ENCODE measurements at places on chromosomes 13 and 19.

GRCh38 chr19:46068345-46069258 lies 27.8 kb upstream of the IGFL4 start:
- DNase-seq = no peak

GRCh38 chr19:46608178-46608577 lies 7.0 kb downstream of the CALM3 start:
- DNase-seq = no peak

DNA sequence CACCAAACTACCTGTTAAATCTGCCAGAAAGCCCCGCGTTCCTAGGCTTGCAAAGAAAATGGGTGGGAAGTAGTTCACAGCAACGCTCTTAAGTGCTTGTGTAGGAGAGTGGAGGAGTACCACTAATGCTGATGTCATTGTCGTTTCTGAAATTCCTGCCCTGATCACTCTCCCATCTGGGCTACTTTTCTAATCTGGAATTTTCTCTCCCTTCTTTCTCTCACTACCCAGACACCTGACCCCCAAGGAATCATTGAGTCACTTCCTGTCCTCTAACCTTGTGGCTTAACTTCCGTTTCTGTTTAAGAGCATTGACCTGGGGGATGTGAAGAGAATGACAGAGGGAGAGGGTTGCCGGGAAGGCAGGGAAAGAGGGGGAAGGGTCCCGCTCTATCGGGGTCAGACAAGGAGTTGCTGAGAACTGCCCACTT lies 98.7 kb downstream of the STARD13 start:
- DNase-seq = no peak

- DNase-seq = no peak
Measured at GRCh38 chr19:34838753-34839431, 65.9 kb upstream of the ZNF599 start.

- DNase-seq = no peak
Measured at GRCh38 chr13:65719831-65720230, 1510.3 kb downstream of the PCDH9 start.

DNA sequence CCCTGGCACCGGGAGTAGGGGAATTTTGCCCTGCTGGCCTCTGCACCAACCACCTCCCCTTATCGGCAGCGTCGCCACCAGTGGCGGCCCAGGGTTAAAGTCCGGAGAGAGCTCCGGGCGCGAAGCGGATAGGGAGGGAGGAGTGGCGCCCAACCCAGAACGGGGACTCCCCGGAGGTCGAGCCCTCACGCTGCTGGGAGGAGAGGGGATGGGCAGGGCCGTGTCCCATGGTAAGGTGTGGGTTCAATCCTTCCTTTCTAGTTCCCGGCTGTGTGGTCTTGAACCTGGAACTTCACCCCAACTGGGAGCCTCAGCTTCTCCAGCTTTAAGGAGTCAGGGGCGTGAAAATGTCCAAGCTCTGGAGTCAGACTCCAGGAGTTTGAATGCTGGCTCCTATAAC lies 23.3 kb upstream of the BCL3 start:
- no peak for DNase-seq

DNA sequence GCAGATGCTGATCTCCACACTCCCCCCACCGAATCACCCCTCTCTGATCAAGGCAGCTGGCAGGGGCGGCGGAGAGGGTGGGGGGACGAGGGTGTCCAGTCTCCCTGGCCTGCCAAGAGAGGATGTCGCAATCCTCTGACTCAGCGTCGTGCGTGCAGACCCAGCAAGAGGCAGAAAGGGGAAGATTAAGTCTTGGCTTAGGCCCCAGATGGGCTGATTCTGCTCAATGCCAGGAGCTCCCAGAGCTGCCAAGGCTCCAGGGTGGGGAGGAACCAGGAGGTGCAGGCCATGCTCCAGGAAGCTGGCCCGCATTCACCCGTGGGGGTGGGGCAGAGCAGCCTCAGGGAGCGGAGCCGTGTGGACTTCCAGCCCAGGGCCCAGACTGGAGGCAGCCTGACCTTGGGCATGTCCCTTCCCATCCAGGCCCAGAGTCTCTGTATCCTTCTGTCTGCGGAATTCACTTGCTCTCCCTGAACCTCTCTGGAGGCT lies 6.6 kb upstream of the BCL3 start:
- DNase-seq = peak; percentile 7

DNA sequence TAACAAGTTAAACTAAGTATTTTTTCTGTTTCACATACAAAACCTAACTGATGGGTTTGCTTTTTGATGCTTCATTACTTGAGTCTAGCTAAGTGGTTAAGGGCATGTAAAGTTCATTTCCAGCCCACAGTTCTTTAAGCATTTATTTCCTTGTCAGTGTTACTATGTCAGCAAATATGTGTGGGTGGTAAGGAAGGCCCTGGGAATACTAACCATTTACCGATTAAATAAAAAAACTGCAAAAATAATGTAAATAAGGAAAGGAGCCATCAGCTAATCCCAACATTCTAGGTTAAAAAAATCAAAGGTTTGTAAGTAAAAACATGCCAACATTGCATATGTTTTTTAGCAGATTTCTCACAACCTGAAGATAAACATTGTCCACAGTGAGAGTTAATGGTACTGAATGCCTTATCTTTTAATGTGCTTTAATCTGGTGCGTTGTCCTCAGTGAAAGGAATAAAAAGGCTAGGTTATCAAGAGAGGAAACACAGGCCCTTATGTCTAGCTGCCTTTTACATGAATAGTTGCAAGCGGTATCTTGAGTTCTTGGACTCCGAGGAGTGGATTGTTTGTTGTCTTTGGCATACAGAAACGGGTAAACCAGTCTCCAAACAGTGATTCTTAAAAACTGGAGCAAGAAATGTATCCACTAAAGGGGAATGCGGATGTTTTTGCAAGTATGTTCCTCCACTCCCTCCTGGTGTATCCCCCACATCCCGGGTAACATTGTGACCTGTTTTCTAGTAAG lies 949.6 kb upstream of the SLC10A2 start:
- DNase-seq = no peak

DNA sequence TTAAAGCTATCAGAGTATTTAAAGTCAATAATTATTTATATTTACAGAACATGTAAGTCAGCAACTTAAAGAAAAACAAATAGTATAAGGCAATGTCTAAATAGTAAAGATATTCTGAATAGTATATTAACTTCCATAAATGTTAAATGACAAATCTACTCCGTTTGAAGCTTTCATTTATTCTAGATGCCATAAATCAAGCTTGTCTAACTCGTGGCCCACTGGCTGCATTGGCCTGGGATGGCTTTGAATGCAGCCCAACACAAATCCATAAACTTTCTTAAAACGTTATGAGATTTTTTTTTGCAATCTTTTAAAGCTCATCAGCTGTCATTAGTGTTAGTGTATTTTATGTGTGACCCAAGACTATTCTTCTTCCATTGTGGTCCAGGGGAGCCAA lies 1117.1 kb upstream of the PCDH9 start:
- DNase-seq = no peak

Data from stimulated activated naive CD4-positive, alpha-beta T cell treated with Interleukin-2 at 50 U/mL for 16 hours (primary cell).